ENCODE measurements at places on chromosomes 6 and 20. TPM values are rescaled to one million over a fixed set of nuclear protein-coding genes. Genes with fewer than 3 reads are reported as not detected.

PNLDC1 gene
- not detected for total RNA-seq

MYH7B gene
- total RNA-seq, result not detected

RNASET2 gene
- total RNA-seq, result 10.7 TPM

OPN5 gene
- not detected for total RNA-seq

MAK gene
- not detected for total RNA-seq

SAMD5 gene
- total RNA-seq, result 4.6 TPM

TCF15 gene
- total RNA-seq, result 1.3 TPM

FAM209B gene
- not detected for total RNA-seq

FAM209A gene
- total RNA-seq, result not detected

RIPPLY2 gene
- not detected for total RNA-seq

RHAG gene
- total RNA-seq, result not detected

GRCh38 chr6:159065091-159065490 lies 20.3 kb upstream of the TAGAP start:
- no peak overlapping the region for H3K4me3 ChIP-seq
- DNase-seq, result no peak
- no peak overlapping the region for H3K27ac ChIP-seq
- H3K27me3 ChIP-seq, result no peaks in the 10 kb centered on the region

- H3K4me3 ChIP-seq, result no peak overlapping the region
- H3K4me1 ChIP-seq, result no peaks in the 10 kb centered on the region
- no peaks in the 10 kb centered on the region for H3K36me3 ChIP-seq
- DNase-seq, result no peak
Observed at GRCh38 chr6:108156180-108156937, 9.5 kb upstream of the NR2E1 start.

DNA sequence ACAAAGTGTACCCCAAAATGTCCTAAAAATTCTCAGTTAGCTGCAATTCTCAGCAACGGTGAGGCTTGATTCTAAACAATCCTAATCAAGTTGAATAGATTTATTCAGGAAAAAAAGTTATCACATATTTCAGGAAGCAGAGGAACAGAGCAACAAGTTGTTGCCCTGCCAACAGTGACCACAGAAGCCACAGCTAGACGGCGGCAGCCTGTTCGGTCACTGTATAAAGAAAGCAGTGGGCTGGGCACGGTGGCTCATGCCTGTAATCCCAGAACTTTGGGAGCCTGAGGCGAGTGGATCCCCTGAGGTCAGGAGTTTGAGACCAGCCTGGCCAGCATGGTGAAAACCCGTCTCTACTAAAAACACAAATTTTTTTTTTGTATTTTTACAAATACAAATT lies 171.2 kb upstream of the BMP5 start:
- H3K27me3 ChIP-seq, result no peaks in the 10 kb centered on the region
- H3K36me3 ChIP-seq, result no peaks in the 10 kb centered on the region
- DNase-seq, result peak; percentile 94
- no peak overlapping the region for H3K4me3 ChIP-seq

GRCh38 chr6:107493158-107494057 lies 3.5 kb downstream of the SOBP start:
- H3K36me3 ChIP-seq, result no peaks in the 10 kb centered on the region
- H3K4me3 ChIP-seq, result peak overlapping the region; percentile 38
- H3K27me3 ChIP-seq, result peaks cover 3% of the 10 kb centered on the region
- peak overlapping the region; percentile 52 for H3K27ac ChIP-seq

DNA sequence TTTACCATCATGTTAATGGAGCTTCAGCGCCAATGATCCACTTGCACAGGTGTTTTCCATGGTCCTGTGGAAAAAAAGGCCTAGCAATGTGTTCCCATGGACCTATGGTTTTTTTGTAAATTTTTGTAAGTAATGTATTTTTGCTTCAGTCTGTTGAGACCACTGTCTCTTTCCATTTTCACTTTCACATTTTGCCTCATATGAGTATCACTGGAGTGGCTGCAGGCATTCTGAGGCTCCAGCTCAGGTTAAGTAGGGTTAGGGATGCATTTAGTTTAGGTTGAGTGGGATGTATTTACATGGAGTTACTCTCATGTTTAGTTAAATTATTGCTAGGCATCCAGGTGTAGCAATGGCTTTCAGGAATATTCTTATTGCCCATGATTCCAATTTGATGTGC lies 19.2 kb upstream of the LMBRD1 start:
- H3K4me3 ChIP-seq, result no peak overlapping the region
- H3K27me3 ChIP-seq, result no peaks in the 10 kb centered on the region

- H3K27ac ChIP-seq, result no peak overlapping the region
- no peak for DNase-seq
- H3K36me3 ChIP-seq, result no peaks in the 10 kb centered on the region
- H3K4me3 ChIP-seq, result no peak overlapping the region
- no peaks in the 10 kb centered on the region for H3K27me3 ChIP-seq
- peaks cover 11% of the 10 kb centered on the region for H3K4me1 ChIP-seq
Observed at GRCh38 chr6:121830736-121831135, 395.3 kb downstream of the GJA1 start.

- H3K4me1 ChIP-seq, result peaks cover 58% of the 10 kb centered on the region
- H3K4me3 ChIP-seq, result no peak overlapping the region
- no peak for DNase-seq
Observed at GRCh38 chr20:23140991-23141390, 54.9 kb upstream of the CD93 start.

GRCh38 chr20:38725148-38725901 lies 1.0 kb downstream of the SLC32A1 start:
- no peak for DNase-seq
- peaks cover 99% of the 10 kb centered on the region for H3K27me3 ChIP-seq

GRCh38 chr6:4801491-4802110 lies 25.4 kb downstream of the CDYL start:
- DNase-seq, result no peak
- H3K27me3 ChIP-seq, result no peaks in the 10 kb centered on the region
- H3K4me1 ChIP-seq, result peaks cover 7% of the 10 kb centered on the region
- H3K36me3 ChIP-seq, result no peaks in the 10 kb centered on the region
- H3K4me3 ChIP-seq, result no peak overlapping the region

- no peak overlapping the region for H3K4me3 ChIP-seq
- H3K36me3 ChIP-seq, result no peaks in the 10 kb centered on the region
- H3K27ac ChIP-seq, result no peak overlapping the region
- DNase-seq, result no peak
- no peaks in the 10 kb centered on the region for H3K4me1 ChIP-seq
- H3K27me3 ChIP-seq, result no peaks in the 10 kb centered on the region
Observed at GRCh38 chr6:107308677-107309076, 150.7 kb downstream of the PDSS2 start.

GRCh38 chr6:93580446-93580845 lies 161.1 kb upstream of the EPHA7 start:
- H3K4me3 ChIP-seq, result no peak overlapping the region
- DNase-seq, result no peak
- H3K27me3 ChIP-seq, result no peaks in the 10 kb centered on the region
- H3K27ac ChIP-seq, result no peak overlapping the region

DNA sequence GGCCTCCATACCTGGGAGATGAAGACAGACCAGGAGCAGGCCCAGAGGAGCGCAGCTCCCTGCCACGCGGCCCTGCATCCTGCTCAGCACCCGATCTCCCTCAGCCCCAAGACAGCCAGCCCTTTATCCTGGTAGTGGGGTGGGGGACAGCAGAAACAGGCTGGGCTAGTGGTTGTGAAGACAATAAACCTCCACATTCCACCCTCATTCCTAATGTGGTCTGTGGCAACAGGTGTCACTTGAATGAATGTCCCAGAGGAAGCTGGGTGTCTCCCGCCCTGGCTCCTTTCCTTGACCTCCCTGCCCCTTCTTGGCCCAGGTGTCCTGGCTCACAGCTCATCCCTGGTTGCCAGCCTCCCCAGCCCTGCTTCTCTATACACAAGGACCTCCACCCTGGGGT lies at the start of gene C6orf15:
Gene C6orf15 (minus strand): TSS at position 98 of the 400 bp plus-strand sequence. CDS start 20 bp downstream, at position 78.
- H3K27me3 ChIP-seq, result peaks cover 12% of the 10 kb centered on the region
- no peak within 1 kb of the TSS for H3K27ac ChIP-seq
- no peak within 1 kb of the TSS for H3K4me3 ChIP-seq
- no peaks in the 10 kb centered on the region for H3K36me3 ChIP-seq

- H3K27me3 ChIP-seq, result peaks cover 3% of the 10 kb centered on the region
- no peak overlapping the region for H3K27ac ChIP-seq
- DNase-seq, result no peak
- H3K4me1 ChIP-seq, result no peaks in the 10 kb centered on the region
- no peak overlapping the region for H3K4me3 ChIP-seq
- no peaks in the 10 kb centered on the region for H3K36me3 ChIP-seq
Observed at GRCh38 chr6:1575210-1576041, 34.3 kb upstream of the FOXC1 start.

- H3K27me3 ChIP-seq, result no peaks in the 10 kb centered on the region
- H3K27ac ChIP-seq, result peak overlapping the region; percentile 94
- H3K4me1 ChIP-seq, result peaks cover 27% of the 10 kb centered on the region
- DNase-seq, result no peak
Observed at GRCh38 chr20:32357375-32357868, 709 bp upstream of the ASXL1 start.

DNA sequence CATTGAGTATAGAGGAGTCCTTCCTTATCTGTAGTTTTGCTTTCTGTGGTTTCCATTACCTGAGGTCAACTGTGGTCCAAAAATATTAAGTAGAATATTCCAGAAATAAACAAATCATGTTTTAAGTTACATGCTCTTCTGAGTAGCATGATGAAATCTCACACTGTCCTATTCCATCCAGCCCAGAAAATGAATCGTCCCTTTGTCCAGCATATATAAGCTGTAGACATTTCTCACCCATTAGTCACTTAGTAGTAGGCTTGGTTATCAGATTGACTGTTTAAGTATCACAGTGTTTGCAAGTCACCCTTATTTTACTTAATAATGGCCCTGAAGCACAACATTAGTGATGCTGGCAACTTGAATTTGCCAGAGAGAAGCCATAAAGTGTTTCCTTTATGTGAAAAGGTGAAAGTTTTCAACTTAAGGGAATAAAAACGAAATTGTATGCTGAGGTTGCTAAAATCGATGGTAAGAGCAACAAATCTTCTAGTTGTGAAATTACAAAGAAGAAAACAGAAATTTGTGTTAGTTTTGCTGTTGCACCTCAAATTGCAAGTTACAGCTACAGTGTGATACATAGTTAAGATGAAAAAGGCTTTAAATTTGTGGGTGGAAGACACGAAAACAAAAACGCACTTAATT lies 198.6 kb upstream of the SIM1 start:
- H3K4me3 ChIP-seq, result no peak overlapping the region
- no peaks in the 10 kb centered on the region for H3K36me3 ChIP-seq

GRCh38 chr20:21099751-21100577 lies 6.2 kb downstream of the LINC00237 start:
- no peak overlapping the region for H3K27ac ChIP-seq
- DNase-seq, result no peak
- H3K4me3 ChIP-seq, result no peak overlapping the region
- H3K4me1 ChIP-seq, result peaks cover 13% of the 10 kb centered on the region
- H3K27me3 ChIP-seq, result peaks cover 70% of the 10 kb centered on the region

DNA sequence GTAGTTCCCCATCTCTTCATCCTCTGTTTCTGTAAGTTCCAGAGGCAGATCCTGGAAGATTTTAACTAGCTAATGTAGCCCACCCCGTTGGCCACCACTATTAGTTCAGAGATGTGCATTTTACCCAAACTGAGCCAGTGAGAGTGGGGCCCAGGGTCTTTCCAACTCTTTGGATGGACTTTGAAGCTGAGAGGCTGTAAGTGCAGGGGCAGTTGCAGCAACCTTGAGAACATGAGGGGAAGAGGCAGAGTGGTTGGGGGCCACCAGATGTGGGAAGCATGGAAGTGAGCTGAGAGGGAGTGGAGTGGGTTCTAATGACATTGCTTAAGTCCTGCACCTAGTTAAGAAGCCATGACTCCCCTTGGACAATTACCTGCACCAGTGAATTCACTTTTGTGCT lies 72.2 kb downstream of the CDH26 start:
- DNase-seq, result no peak
- no peaks in the 10 kb centered on the region for H3K27me3 ChIP-seq
- H3K27ac ChIP-seq, result no peak overlapping the region

DNA sequence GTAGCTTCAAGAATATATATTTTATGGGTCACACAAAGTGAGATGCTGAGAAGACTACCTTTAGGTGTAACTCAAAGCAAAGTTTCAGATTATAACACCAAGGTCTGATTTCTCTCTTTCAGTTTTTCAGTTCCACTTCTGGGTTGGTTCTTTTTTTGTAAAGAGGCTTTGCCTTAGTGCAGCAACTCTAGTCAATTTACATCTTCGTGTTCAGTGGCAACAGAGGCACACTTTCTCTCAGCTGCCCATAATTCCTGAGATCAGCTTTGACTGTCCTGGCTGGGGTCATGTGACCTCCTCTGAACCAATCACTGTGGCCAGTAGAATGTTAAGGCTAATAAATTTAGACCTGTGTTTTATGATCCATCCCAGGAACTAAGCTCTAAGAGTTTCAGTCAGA lies 120.2 kb downstream of the TINAG start:
- H3K27ac ChIP-seq, result no peak overlapping the region
- H3K4me3 ChIP-seq, result no peak overlapping the region
- DNase-seq, result no peak
- H3K36me3 ChIP-seq, result no peaks in the 10 kb centered on the region

GRCh38 chr20:45918182-45918737 lies 6.3 kb upstream of the PLTP start:
- H3K36me3 ChIP-seq, result no peaks in the 10 kb centered on the region
- no peak overlapping the region for H3K27ac ChIP-seq
- no peak overlapping the region for H3K4me3 ChIP-seq
- no peaks in the 10 kb centered on the region for H3K27me3 ChIP-seq

GRCh38 chr20:63740070-63740626 lies 572 bp downstream of the SLC2A4RG start:
- peaks cover 27% of the 10 kb centered on the region for H3K36me3 ChIP-seq
- no peaks in the 10 kb centered on the region for H3K27me3 ChIP-seq
- H3K4me3 ChIP-seq, result peak overlapping the region; percentile 72
- H3K4me1 ChIP-seq, result peaks cover 9% of the 10 kb centered on the region
- peak; percentile 15 for DNase-seq

DNA sequence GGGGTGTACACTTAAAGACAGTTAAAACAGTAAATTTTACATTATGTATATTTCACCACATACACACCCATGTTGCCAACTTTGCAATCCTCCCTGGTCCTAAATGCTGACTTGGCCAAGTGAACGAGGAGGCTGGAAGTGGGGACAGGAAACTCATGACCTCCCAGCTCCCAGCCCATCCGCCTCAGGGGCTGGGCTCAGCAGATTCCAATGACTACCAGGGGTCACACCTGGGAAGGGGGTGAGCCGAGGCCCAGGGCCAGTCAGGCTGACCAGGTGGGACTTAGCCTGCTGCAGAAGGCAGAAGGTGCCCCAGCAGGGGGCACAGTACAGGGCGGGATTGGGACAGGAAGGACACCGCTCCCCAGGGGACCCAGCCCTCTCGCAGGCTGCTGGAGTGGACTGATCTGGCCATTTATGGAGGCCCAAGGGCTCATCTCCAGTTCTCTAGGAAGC lies 2.4 kb downstream of the SIGLEC1 start:
- no peaks in the 10 kb centered on the region for H3K27me3 ChIP-seq
- no peak overlapping the region for H3K4me3 ChIP-seq
- no peaks in the 10 kb centered on the region for H3K36me3 ChIP-seq
- H3K4me1 ChIP-seq, result no peaks in the 10 kb centered on the region
- no peak for DNase-seq

DNA sequence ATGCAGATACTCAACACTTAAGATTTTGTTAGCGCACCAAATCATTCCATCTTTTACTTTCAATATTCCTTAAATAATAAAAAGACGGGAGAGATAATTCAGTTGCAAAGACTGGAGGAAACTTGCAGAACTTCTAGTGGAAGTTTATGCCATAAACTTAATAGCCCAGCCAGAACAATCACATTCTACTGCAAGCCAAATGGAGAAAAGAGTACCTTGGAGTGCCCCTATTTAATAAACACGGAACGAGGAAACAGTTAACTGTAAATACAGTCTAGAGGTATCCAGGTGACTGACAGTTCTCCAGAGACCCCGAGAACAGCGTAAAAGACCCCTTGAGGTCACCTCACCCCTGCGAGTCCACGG lies 635 bp downstream of the SLC35B3 start:
- peaks cover 20% of the 10 kb centered on the region for H3K4me1 ChIP-seq
- peak overlapping the region; percentile 74 for H3K27ac ChIP-seq
- peak overlapping the region; percentile 93 for H3K4me3 ChIP-seq
- H3K27me3 ChIP-seq, result no peaks in the 10 kb centered on the region

All from endothelial cell of umbilical vein (primary cell).